ENCODE measurements at places on chromosomes 11 and 22. TPM values are rescaled to one million over a fixed set of nuclear protein-coding genes. Genes with fewer than 3 reads are reported as not detected.

OR10AG1 gene
- not detected for total RNA-seq

CST6 gene
- 15.3 TPM for total RNA-seq

HBG1 gene
- total RNA-seq: not detected

GRM5 gene
- total RNA-seq: not detected

CPT1B gene
- 1.6 TPM for total RNA-seq

TPBGL gene
- not detected for total RNA-seq
